ENCODE measurements at places on chromosomes 3 and 15.
A peak's percentile ranks its signal among the peaks of the same experiment; 100 is the strongest.

- peak; percentile 20 for DNase-seq
Measured at GRCh38 chr3:32240159-32240545, 1.7 kb downstream of the CMTM8 start.

DNA sequence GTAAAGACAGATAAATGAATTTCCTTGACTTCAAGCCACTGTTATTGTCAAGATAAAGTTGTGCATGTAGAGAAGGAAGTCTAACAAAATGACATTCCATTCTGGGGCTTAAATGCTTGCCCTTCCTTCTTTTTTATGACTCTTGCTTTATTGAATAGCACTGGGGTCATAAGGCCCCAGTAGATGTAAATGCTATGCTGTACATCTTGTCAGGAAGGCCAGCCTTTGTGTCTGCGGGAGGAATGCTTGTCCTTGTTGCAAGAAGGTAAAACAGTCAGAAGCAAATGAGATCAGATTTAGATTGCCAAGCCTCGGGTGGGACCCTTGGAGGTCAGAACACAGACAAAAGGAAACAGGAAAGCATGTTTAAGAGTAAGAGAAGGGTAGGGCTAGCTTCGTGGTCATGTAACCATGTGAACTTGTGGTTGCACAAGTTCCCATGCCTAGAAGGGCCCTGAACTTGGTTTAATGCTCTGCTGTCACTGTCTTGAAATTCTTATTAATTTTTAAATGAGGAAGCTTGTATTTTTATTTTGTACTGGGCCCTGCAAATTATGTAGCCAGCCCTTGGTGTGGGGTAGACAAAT, 81.5 kb downstream of the PPM1L start:
- DNase-seq = no peak

GRCh38 chr3:125110876-125111480, 55.2 kb upstream of the HEG1 start:
- DNase-seq = no peak

DNA sequence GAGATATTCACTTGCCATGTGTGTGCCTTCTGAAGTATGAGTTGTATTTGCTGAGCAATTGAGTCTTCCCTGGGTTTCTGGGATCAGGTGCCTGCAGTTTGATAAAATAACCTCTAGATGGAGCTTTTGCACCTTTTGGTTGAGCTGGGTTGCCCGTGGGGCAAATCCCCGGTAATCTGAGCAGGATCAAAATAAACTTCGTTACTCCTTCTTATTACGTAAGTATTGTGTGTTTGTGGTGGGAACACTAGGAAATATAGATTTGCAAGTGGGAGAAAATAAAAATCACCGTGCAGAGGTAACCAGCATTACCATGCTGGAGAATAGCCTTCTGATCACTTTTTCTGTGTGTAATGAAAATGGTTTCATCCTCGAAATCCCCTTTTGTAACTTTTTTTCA, 277.4 kb upstream of the NR2E3 start:
- no peak for DNase-seq

DNA sequence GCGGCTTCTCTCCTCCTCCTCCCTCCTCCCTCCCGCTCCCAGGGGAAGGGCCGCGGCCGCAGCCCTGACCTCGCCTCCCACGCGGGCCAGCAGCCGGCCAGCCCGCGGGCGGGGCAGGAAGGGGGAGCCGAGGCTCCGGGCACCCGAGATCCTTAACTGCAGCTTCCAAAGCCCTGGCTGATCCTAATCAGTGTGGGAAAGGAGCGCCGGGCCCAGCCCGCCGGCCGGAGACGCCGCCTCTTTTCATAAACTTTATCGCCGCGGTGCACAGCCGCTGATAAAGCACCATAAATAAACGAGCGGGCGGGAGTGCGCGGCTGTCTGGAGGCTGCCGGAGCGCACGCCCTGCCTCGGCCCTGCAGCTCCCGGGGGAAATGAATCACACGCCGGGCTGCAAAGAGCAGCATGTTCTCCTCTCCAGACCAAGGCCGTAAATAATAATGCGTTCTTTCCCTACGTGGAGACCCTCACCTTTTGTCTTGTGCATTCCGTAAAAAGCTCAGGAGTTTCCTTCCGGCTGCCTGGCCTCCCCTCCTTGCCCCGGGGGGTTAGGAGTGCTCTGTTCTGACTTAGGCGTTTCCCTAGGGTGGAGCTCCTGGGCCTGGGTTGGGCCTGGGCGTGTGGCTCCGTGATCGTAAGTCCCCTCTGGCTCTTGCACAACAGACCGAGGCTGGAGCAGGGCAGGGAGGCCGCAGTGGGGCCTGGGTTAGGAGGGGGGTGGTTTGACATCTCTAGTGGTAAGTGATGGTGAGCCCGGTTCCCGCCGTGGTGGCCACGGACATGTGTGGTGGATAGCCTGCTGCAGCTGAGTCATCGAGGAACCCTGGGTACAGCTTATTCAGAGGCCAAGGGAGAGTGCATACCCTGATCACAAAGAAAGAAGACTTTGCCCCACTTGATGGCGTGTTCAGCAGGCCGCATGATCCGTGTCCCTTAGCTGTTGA, 132.6 kb upstream of the HES1 start:
- DNase-seq = no peak
